ENCODE measurements at places on chromosomes 7 and 10. TPM values are rescaled to one million over a fixed set of nuclear protein-coding genes. Genes with fewer than 3 reads are reported as not detected.

The PRSS1 gene
- not detected for total RNA-seq

The CYP2W1 gene
- total RNA-seq = under 0.01 TPM

The SEMA3E gene
- 0.18 TPM for total RNA-seq

The PTPRZ1 gene
- total RNA-seq = not detected

The OR6V1 gene
- total RNA-seq = not detected

The HERC4 gene
- 123 TPM for total RNA-seq

The MYH16 gene
- under 0.01 TPM for total RNA-seq

The ZFAND2A gene
- total RNA-seq = 15.1 TPM

The MSMB gene
- total RNA-seq = not detected

The NAT16 gene
- not detected for total RNA-seq

The ACSM6 gene
- total RNA-seq = not detected

The NYAP1 gene
- 0.83 TPM for total RNA-seq

The TMEM60 gene
- total RNA-seq = 10.9 TPM
